ENCODE measurements at places on chromosomes 7 and 10.

DNA sequence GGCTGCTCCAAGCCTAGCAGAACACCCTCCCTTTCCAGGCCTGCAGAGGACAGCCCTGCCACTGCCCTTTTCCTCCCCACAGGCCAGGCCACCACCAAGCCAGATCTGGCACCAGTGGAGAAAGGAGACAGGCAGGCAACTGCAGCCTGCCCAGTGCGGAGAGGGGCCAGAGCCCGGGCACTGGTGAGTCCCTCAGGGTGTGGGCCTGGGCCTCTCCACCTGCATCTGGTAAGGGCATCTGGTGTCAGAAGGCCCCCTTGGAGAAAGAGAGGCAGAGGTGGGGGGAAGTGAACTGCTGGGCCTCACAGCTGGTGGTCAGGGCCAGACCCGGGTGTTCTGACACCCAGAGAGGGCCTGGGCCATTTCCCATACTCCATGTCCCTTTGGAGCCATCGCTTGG lies 27.9 kb downstream of the ZNF783 start:
- no peak for DNase-seq

GRCh38 chr10:109047856-109048255 lies 875.5 kb downstream of the XPNPEP1 start:
- DNase-seq, result no peak

DNA sequence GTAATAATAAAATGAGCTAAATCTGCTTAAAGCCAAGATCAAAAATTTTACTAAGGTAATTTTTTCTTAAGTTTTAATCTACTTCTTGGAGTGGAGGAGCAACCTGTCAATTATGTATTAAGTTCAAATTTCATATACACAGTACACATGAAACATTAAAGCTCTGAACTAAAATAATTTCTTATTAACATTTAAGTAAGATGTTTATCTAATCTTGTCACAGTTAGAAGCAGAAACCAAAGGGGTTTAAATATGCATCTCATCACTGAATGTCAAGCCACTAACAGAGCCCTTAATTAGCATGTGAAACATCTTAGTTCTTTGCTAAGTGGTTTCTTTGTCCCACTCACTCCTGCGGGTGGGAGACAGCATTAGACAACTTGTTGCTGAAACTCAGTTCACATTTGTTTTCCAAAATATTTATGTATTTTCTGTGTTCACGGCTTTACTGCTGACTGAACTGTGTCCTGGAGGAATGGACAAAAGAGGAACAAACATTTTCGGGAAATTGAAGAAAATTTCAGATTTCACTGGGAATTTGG lies 130.9 kb upstream of the MBL2 start:
- DNase-seq, result no peak

- DNase-seq, result no peak
Measured at GRCh38 chr7:118801366-118801765, 576.9 kb downstream of the ANKRD7 start.

DNA sequence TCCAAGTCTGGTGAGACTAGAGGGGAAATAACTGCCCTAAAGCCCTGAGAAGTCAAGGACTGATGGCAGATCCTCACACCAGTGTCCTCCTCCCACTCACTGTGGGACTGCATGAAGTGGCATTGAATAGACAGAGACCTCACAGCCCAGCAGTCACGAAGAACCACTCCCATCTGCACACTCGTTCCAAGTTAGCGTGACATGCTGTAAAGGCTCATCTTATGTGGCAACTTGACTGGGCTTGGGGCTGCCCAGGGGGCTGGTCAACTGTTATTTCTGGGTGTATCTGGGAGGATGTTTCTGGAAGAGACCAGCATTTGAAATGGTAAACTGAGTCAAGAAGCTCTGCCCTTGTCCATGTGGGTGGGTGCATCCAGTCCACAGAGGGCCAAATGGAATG lies 104.7 kb downstream of the ADARB2 start:
- DNase-seq, result no peak

DNA sequence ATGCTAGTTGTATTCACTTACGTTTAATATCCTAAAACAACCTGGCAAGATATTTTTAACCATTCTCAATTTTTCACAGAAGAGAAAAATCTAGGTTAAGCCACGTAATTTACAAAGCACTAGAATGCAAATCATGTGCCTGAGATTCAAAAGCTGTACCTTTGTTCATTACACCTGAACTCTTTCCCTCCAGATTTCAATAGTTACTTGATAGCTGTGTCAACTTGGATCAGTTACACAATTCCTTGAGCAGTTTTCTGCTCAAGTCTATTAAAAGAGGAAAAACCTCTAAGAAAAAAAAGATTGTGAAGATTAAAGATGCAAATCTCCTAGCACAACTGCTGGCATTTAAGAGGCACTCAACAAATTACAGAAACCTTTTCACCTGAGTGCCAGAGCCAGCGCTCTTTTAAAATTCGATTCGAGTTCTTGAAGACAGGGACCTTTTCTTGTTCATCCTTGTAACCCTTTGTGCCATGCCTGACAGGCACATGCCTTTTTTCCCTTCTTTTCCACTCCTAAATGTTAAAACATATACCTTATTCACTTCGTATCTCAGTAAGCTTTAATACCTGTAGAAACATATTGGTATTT lies 886 bp downstream of the NSUN6 start:
- DNase-seq, result no peak

GRCh38 chr10:87578842-87579401 lies 74.2 kb downstream of the MINPP1 start:
- no peak for DNase-seq

DNA sequence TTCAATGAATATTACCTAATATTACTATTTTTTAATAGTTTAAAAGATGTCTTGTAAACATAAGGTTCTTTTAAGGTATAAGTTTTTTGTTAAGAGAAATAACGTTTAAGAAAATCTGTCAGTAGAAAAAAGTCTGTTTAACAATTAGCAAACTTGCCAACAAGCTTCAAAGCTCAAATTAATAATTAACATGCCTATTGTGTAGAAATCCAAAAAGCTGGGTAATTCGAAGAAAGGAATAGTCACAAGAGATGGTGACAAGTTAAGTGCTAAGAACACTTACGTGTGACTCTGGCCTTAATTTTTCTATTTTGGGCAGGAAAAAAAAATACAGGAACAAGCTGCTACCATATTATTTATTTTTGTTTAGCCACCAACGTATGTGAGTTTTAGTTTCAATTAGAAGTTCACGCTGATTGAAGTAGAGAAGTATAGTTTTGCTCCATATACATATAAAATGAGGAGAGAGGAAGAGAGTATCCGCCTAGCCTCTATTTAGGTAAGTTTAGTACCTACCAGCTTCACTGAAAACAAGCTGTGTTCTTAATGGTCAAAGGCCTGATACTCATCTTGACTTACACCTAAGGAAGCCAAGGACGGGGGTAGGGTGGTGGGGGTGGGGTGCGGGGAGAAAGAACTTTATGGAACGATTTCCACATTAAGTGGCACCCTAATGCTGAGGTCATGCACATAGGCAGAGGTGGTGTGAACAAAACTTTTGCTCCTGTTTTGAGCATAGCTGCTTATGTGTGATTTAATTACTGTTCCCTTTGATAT lies 43.4 kb upstream of the AGBL3 start:
- no peak for DNase-seq

DNA sequence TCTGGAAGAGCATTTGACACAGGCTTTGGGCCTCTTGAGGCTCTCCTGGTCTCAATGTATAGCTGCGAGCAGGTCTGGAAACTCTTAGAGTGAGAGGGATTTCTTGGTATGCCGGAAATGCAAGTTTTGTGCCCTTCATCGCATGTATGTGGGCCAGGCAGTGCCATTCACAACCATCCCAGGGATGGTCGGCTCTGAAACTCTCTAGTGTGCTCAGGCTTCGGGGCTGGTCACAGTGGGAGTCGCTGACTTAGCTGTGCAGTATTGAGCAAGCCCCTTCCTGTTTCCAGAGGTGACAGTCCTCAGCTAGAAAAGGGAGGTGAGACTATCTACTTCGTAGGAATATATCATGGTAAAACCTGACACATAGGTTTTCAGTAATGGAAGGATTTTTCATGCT lies 2.0 kb upstream of the AOAH start:
- DNase-seq, result no peak

- no peak for DNase-seq
Measured at GRCh38 chr10:113648478-113648877, 15.4 kb downstream of the NRAP start.

GRCh38 chr10:97185326-97186058 lies at the start of gene SLIT1:
TSS of gene SLIT1 (minus strand) at chr10:97185959. CDS start at chr10:97185674, 285 bp downstream.
- no peak for DNase-seq

DNA sequence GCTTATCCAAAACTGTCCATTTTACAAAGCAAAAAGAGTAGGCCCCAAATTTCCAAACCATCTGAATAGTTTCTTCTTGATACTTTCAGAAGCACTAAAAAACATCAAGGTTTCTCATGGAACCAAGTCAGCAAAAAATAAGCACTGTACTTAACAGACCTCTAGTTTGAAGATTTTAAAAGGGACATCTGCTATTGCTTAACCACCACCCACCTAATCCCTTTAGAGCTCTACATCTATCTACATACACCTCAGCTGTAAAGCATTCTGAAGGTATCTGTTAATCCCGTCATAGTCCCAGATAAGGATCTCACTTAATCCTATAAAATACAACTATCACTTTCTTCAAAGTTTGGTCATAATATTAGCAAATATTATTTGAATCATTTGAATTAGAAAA lies 72.3 kb downstream of the HIBADH start:
- DNase-seq, result no peak

DNA sequence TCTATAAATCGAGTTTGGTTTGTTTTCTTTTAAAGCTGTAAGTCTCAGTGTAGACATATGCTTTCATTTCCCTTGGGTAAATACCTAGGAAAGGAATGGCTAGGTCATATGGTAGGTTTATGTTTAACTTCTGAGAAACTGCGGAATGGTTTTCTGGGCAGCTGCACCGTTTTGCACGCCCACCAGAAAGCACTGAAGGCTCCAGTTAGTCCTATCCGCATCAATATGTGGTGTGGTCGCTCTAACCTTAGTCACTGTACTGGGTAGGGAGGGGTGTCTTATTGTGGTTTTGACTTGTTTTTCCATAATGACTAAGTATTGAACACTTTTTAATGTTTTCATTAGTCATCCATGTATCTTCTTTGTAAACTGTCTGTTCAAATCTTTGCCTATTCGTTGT lies 279.5 kb upstream of the AKR1E2 start:
- DNase-seq, result no peak

DNA sequence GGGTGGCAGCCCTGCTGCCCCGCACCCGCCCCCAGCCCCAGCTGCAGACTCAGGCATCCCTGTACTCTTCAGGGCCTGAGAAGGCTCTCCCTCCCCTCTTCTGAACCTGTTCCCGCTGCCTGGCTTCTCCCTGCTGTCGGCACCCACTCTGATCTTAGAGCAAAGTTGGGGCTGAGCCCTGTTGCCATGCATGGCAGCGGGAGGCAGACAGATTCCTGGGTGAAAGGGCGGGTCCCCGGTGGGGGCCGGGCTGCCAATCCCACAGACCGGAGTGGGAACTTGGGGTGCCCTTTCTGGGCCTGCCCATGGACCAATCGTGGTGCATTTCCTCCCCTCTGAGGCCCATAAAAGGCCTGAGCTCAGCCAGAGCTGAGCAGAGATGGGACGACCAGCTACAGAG lies 80.7 kb downstream of the SPDYE5 start:
- DNase-seq, result no peak

DNA sequence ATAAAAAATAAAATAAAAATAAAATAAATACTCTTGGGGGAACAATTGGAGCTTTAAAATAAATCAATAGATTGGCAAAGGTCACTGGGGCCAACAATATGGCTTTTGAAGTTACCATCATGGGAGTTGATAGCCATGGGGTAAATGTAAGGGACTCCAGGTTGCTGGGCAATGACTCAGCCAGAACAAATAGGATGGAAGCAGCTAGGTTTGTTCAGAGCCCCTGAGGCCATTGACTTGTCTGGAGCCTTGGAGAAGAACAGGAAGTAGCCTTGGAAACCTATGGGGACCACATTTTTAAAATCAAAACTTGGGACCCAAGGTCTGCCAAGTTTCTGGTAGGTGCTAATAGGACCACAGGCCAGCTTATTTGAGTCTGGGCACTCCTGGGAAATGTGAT lies 20.2 kb upstream of the FRA10AC1 start:
- DNase-seq, result no peak

GRCh38 chr10:33209802-33210201 lies 124.7 kb downstream of the NRP1 start:
- no peak for DNase-seq

DNA sequence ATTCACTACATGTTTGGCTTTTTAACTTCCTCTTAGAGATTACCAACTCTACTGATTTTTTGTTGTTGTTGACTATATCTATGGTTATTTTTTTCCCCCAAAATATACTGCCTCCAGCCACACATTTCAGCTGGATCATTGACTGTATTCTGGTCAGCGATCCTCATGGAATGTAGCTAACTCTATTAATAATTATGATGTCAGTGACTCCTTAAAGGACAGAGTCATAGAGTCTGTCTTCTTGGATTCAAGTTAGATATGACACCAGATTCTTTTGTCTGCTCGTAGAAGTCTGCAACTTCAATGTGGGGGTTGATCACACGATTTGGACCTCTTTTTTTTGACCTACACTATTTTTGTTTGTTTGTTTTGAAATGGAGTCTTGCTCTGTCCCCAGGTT lies 33.2 kb downstream of the UBN2 start:
- no peak for DNase-seq

DNA sequence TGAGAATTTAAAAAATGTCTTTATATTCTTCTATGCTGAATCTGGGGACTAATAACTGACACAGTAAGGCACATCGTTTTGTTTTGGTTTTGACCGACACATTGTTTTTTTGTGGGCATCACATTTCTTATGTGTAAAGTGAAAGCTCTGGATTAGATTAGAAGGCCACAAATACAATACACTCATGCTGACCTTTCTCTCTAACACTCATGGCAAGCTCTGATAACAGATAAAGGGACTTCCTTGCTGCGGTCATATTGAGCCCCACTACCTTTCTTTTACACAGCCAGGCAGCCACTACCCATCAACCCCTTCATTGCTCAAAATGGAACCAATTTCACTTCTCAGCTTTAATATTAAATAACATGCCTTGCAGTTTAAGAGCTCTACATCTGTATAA lies 26.0 kb downstream of the PPP1R3A start:
- no peak for DNase-seq

DNA sequence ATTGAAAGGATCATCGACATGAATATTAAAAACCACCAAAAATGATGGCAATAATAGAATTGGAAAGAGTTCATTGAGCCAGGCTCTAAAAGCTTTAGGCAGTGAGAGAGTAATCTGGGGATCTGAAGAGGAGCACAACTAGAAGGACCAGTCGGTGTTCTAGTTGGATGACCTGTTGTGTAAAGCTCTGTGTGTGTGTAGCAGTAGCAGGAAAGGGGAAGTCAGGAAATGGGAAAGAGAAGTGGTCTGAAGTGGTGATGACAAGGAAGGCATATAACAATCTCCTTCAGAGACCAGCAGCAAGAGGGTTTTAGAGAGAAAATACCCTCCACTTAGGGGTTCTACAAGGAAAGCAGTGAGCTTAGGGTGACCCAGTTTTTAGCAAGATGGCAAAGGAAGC lies 539.2 kb downstream of the HTR7 start:
- no peak for DNase-seq

DNA sequence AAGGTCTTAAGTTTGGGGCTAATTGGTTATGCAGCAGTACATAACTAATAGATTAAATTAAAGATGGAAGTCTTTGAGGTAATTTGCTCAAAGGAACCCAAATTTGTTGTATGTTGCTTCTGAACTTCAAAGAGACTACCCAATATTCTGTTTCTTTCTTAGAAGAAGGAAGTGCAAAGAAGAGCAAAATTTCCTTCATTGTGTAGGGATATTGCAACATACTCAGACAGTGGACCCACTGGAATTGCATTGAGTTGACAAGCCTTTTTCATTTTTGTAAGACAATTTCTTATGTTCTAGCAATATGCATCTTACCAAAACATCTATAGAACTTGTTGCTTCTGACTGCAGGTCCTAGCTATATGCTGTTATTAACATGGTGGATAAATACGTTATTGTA lies 527.8 kb downstream of the SH2D4B start:
- DNase-seq, result no peak
